ENCODE measurements at places on chromosomes 4 and X.

DNA sequence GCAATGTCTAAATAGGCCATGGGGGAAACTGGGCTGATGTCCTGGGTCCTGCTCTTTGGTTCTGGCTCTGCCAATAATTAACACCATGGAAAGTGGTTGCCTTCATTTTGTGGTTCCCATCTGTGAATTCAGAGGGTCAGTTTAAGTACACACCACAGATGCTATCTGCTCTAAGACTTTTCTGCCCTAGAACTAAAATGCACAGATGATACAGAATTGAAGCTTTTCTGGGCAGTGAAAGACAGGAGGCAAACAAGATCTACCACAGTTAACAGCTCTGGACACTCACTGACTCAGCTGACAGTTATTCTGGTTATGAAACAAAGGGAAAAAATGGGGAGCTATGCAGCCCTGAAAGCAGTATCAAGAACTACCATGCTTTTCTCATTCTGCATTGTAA is 37.3 kb downstream of the APBB2 start:
- DNase-seq = no peak

GRCh38 chrX:129233786-129234185 is 289.5 kb downstream of the SMARCA1 start:
- DNase-seq = no peak

GRCh38 chr4:992297-993110 is 700 bp downstream of the SLC26A1 start:
- peak; percentile 52 for DNase-seq

DNA sequence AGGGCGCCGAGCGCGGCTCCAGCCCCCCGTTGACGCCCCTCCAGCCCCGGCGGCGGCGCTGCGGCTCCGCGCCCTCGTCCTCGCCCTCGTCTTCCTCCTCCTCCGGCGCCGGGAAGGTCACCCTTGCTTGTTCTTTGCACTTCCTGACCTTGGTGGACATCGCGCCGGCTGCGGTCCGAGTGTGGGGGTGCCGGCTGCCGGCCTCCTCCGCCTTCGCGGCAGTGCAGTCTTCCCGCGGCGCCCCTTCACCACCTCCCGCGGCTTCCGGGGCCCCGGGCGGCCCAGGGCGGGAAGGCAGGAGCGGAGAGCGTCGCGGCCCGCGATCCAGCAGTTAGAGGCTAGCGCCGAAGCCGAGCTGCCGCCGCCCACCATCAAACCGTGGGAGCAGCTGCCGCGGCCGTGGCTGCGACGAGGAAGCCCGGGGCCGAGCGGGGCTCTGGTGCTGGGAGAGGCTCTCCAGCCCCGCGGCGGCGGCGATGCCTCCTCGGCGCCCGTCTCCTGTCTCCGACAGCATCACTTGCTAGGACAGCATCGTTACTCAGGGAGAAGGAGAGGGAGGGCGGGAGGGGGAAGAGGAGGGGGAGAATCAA is at the start of gene TRPC3:
Gene TRPC3, minus strand, starts transcription at position 540 of the 590 bp plus-strand sequence. Its CDS starts 380 bp downstream, at position 160.
- no peak for DNase-seq

DNA sequence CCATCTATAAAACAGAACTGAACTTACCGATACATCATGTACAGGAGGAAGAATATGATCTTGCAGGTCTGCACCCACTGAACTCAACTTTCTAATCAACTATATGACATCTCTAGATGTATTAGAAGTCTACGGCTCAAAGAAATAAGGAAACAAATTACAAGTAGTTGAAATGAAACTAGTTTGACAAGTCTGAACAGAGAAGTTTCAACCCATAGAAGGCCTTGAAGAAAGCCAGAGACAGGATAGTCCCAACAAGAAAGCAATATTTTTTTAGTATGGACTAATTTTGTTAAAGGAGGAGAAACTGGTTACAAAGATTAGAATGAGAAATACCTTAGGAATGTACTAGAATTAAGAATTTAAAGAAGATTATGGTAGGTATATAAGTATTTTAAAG is at the start of gene TMPRSS11A:
Gene TMPRSS11A, minus strand, starts transcription at position 138 of the 400 bp plus-strand sequence. Its CDS starts 100 bp downstream, at position 38.
- DNase-seq = no peak

GRCh38 chr4:187294861-187295260 is 571.2 kb upstream of the FAT1 start:
- no peak for DNase-seq
